ENCODE measurements at places on chromosomes 3 and 15.

DNA sequence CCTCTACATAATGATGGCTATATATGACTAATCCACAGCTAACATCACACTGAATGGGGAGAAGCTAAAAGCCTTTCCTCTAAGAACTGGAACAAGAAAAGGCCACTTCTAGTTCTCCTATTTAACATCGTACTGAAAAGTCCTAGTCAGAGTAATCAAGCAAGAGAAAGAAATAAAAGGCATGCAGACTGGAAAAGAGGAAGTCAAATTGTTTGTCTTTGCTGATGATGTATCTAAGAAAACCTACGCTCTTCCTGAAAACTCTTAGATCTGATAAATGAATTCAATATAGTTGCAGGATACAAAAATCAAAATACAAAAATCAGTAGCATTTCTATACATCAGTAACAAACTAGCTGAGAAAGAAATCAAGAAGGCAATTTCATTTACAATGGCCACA is 116.9 kb downstream of the TP63 start:
- DNase-seq, result no peak

- DNase-seq, result peak; percentile 62
These were observed 107.4 kb upstream of the SLC4A7 start for GRCh38 chr3:27591312-27592210.

DNA sequence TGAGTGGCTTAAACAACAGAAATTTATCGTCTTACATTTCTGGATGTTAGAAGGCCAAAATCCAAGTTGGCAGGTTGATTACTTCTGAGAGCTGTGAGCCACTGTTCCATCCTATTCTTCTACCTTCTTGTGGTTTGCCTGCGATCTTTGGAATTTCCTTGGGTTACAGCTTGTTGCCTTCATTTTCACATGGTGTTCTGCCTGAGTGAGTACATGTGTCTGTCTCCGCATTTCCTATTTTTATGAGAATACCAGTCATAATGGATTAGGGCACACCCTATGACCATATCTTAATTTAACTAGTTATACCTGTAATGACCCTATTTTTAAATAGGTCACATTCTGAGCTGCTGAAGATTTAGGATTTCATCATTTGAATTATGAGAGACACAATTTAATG is 294.3 kb downstream of the CNTN4 start:
- DNase-seq, result no peak

DNA sequence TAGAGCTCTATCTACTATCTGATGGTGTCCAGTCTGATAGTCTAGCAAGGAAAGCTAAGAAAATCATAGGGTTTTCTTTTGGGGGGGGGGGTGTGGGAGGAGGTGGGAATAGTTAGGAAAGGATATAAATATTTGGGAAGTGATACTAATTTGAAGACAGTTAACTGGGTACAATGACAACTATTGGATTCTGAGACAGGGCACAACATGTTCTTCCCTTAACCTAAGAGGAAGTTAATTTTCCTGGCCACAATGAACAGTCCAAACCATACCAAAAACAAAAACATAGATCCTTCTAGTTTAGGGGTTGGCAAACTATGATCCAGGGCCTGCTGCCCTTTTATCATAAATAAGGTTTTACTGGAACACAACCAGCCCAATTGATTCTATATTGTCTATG is 10.0 kb upstream of the HCLS1 start:
- no peak for DNase-seq

- DNase-seq, result peak; percentile 9
These were observed 36.7 kb upstream of the NDUFB4 start for GRCh38 chr3:120559242-120560061.

DNA sequence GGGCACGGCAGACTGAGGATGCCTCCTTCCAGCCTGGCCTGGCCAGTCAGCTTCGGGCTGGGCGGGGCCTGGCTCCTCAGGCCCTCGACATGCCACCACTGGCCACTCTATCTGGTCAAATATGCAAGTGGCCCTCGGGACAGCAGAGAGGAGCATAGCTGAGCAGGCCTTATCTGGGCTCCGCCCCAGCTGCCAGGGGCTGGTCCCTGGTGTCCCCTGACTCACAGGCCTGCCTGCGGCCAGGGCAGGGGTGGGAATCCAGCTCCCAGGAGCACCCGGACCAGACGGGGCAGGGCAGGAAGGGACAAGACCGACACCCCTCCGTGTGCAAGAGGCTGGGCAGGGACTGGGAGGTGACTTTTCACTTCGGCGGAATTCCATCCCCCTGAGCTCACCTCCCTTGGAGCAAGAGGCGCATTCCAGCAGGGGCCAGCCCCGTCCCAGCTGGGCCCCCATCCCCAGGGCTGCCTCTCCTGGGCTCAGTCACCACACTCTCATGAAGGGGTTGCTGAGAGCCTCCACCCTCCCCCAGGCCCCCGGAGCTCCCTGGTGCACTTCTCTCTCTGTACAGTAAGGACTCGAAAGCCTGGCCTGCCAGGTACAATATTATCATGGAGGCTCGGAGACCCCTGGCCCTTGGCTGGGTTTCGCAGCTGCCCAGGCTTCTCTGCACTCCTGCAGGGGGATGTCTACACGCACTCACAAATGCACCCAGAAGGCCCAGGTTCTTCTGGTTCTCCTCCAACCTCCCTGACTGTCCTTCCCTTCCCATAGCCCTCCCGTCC is 29.5 kb downstream of the WNT7A start:
- no peak for DNase-seq

DNA sequence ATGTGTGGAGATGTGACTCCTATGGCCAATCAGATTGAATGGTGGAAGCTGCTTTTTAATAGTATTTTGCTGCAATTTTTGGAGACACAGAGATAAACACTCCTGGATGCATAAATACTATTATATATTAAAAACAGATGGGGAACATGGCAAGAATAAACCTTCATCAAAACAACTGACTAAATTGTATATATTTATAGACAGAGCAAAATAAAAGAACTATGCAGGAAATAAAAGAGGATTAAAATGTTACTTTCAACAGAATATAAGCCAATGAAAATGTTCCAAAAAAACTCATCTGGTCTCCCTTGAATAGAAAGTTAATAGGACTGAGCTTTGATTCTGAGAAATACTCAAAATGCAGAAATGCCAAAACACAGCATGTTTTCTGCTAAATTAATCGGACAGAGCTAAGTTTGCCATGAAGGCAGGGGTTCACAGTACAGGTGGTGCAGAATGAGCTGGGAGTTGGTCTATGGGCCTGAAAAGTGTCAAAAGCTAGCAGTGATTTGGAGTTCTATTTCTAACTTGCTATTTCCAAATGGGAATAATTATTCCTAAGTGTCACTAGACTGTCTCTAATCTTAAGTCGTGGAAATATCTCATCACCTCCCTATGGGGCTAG is 227.2 kb downstream of the CNTN3 start:
- DNase-seq, result no peak

DNA sequence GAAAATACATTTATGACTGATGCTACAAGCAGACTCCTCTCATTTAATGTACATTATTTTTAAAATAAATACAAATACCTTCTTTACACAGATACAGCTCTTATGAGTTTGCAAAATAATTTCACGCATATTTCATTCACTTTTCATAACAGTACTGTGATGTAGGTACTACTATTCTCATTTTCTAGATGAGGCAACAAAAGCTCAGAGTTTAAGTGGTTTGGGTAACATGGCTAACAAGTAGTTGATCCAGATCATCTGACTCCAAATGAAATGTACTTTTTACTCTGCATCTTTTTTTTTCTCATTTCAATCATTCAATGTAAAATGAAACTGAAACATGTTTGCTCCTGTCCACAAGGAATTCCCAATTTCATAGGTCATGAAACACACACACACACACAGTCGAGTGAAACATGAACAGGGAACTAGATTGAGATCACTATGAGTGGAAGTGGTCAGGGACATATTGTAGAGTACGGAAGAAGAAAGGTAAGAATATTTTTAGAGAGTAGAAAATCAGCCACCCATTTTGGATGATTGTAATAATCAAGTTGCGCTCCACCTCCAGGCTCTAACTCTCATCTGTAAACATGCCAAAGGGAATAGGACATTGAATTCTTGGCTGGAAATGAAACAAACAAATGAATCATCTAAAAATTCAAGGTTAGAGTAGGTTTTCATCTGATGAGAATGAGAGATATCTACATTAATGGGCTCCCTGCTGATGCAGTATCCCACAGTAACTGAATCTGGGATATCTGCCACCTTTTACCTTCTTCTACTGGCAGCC is 92.4 kb downstream of the CLDN1 start:
- DNase-seq, result no peak

DNA sequence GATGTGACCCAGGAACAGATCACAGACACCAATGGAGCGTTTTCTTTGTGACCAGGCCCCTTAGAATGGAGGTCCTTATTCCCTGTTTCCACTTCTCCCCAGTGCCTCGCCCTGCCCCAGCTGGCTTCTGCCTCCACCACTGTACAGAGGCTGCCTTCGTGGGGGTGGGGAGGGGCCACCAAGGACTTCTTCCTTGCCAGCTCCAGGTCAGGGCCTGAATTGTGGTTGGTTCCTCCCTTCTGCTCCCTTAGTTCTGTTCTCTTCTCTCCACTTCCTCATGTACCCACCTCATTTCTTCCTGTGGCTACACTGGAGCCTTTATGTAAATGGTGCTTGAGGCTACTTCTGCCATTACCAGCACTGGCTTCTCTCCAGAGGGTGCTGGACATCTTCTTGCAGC is 16.4 kb downstream of the TGM4 start:
- DNase-seq, result no peak

DNA sequence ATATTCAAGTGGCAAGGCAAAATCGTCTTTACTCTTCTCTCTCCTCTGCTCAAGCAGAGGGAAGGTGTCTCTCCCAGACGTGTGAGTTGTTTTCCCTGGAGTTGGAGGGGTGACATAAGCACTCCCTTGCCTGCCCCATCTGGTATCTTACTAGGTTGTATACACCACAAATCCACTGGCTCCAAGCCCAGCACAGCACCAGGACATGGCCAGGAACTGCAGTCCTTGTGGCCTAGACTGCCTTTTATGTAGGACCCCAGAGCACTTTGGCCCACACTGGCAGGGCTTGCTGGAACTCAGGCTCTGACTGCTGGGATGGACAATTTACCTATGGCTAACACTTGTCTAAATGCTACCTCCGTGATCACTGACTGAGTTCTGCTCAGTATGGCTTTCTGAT is 34.0 kb downstream of the DZIP3 start:
- no peak for DNase-seq

DNA sequence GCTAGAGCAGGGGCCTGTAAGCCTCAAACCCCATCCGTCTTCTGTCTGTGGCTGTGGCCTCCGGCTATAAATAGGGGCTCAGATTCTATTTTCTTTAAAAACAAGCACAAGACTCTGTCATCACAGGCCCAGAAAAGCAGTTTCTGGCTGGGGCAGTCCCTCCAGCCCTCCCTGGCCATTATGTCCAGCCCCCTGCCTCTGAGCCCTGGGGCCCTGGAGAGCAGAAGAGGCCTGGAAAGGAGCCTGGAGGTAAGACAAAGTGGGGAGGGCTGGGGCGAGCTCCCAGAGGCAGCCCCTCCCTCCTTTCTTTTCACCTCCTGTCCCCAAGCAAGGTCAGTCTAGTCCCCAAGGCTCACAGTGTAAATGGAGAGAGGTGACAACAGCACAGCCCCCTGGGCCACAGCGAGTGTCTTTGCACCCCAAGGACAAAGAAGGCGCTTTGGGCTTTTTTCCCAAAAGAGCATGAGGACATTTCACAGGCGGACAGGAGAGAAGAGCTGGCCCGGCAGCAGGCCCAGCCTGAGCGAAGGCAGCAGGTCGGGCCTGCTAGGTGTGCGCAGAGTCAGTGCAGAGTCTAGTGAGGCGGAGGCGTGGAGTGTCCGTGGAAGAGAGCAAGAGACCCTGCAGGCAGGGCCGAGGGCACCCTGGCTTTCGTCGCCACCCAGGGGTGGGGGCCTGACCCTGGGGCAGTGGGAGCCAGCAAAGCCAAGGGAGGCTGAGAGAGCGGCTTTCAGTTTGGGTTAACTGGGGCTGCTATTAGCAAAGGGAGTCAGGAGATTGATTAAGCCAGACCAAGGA is 188.3 kb downstream of the TBC1D2B start:
- no peak for DNase-seq

DNA sequence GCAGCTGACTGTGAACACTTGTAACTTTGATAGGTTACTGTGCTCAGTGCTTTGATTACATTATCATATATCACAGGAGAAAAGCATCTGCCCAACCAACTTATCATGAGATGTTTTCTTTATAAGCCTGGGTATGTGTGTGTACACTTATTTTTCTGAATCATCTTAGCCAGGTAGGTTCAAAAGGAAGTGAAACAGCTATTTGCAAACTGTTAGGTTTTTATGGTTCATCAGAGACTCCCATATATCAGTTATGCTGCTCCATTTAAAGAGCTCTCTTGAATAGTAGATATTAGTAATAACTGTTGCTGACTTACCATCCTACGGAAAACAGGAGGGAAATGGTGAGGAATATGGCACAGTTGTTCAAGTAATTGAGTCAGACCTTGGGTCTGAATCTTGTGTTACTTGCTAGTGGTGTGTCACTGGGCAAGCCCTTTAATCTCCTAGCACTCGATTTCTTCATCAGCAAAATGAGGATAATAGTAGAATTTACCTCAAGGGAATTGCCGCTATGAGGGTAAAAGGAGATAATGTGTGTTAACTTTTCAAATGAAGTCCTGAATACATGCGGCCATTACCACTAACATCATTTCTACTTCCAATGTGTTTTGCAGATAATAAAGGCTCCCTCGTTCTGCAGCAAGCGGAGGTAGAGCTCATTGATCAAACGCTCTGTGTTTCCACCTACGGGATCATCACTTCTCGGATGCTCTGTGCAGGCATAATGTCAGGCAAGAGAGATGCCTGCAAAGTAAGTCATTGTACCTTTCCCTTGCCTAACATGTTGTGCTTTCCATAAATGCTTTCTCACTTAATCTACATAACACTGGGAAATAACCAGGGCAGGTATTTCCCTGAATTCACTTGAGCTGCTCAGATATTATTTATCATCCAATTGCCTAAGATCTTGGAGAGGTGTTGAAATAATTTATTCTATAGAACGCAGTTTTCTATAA is 7.8 kb upstream of the C3orf52 start:
- DNase-seq, result no peak

DNA sequence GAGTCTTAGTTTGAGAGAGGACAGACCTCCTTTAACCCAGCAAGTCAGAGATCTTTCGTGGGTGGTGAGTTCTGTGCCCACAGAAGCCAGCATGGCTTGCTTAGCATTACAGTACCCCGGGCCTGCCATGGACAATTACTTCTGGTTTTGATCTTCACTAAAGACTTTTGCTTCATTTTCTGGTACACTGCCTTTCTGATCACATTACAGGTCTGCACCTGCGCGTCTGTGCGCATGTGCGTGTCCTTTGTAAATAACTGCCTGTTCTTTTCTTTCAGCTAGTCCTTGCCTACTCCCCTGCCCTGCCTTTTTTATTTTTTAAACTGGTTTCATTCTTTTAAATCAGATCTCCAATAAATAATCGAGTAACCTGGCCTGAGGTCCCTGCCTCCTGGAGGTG is 57.1 kb upstream of the CMTM8 start:
- DNase-seq, result no peak
